ENCODE measurements at places on chromosomes 4 and X. TPM values are rescaled to one million over a fixed set of nuclear protein-coding genes. Genes with fewer than 3 reads are reported as not detected.
A peak's percentile ranks its signal among the peaks of the same experiment; 100 is the strongest.

DNA sequence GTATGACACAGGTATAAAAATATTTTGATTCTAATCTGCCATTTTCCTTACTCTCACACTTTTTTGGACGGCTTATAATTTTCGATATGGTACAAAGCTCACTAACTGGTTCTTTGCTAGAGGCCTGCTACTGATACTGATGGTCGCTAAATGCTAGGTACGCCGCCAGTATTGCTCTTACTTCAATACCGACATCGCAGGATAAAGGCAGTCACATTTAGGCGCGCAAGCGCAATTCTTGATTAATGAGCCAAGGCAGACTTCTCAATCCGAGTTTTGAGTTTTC, 557 bp upstream of the USP38 start:
- no peak for DNase-seq

The RPA4 gene
- total RNA-seq: 0.12 TPM

DNA sequence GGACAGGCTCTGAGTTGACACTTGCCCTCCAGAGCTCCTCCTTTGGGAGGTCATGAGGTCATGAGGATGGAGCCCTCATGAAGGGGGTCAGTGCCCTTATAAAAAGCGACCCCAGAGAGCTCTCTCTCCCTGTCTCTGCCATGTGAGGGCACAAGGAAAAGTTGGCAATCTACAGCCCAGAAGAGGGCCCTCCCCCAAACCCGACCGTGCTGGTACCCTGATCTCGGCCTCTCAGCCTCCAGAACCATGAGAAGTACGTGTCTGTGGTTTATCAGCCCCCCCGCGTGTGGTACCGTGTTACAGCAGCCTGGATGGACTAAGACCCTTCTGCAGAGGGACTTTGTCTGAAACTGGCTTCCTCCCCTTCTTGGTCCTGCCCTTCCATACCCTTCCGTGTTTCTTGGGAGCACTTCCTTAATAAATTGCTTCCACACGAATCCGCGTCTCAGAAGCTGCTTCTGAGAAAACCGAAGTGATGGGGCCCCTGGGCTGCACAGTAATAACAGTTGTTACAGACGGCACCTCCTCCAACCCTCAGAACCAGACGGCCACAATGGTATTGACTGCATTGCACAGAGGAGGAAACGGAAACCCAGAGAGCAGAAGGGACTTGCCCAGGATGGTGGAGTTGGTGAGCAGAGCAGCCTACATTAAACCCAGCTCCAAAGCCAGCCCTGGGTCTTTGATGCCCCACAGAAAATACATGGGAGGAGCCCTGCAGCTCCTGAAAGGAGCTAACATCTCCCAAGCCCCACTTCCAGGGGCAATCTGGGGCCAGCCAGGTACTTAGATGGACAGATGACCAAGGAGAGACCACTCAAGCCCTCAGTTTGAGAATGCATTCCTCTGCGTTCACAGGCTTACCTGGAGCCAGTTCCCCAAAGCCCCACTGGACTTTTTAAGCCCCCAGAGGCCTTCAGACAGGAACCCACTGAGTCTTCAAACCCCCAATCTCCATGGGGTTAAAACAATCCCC, 242.7 kb downstream of the BCOR start:
- DNase-seq: no peak

DNA sequence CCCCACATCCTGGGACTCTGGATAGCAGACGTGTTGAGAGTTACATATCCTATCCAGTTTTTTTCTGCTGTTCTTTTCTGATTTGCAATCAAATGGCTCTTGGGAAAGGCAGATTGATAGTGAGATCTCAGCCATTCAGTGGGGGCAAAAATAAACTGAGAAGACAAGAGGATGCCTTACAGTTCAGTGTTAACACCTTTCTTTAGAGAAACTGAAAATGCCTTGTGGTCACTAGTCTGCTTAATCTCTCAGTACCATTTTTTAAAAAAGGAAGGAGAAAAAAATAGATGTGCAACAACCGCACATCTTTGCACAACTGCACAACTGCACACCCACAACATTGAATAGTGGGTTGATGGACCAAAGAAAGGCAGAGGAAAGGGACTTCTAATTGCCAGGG, 109.3 kb downstream of the ARHGEF9 start:
- DNase-seq: no peak

The CLTRN gene
- not detected for total RNA-seq

The VSIG1 gene
- total RNA-seq: not detected

The TRO gene
- total RNA-seq: 105 TPM

The PABPC4L gene
- 4.3 TPM for total RNA-seq

DNA sequence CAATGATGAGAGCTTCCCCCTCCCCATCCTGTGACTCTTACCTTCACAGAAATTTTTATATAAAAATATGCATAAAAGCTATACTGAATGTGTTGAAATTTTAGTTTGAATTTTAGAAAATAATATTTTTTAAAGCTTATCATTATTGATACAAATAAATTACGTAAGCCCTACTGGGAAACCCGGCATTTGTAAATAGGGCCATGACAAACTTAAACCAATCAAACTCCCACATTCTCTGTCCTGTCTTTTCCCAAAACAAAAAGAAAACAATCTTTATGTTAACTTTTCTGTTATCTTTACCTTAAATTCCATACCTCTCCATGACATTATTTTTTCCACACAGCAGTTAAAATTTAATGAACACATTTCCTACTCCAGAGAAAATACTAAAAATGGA, 2.6 kb downstream of the CNOT6L start:
- no peak for DNase-seq

DNA sequence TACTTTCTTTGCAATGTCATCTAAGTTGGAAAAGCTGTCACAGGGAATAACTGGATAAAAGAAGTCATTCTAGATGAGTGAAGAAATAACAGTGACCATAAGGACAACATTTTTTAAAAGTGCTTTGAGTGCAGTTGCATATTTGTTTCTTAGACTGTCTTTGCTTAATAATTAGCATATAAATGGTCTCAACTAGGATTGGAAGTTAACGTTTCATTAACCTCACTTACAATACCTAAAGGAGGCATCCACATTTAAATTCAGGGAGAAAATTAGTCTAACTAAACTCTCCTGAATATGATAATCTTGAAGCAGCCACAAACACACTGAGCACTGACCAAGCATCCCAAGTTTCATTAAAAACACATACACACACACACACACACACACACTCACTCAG, 780.7 kb downstream of the PCDH18 start:
- no peak for DNase-seq

GRCh38 chr4:5827108-5828004, 65.5 kb downstream of the CRMP1 start:
- no peak for DNase-seq

The ARHGEF9 gene
- total RNA-seq: 51.1 TPM

GRCh38 chr4:55405073-55405472, 9.3 kb downstream of the TMEM165 start:
- DNase-seq: no peak

The STOX2 gene
- total RNA-seq: 1.6 TPM

The CENPVL2 gene
- not detected for total RNA-seq

DNA sequence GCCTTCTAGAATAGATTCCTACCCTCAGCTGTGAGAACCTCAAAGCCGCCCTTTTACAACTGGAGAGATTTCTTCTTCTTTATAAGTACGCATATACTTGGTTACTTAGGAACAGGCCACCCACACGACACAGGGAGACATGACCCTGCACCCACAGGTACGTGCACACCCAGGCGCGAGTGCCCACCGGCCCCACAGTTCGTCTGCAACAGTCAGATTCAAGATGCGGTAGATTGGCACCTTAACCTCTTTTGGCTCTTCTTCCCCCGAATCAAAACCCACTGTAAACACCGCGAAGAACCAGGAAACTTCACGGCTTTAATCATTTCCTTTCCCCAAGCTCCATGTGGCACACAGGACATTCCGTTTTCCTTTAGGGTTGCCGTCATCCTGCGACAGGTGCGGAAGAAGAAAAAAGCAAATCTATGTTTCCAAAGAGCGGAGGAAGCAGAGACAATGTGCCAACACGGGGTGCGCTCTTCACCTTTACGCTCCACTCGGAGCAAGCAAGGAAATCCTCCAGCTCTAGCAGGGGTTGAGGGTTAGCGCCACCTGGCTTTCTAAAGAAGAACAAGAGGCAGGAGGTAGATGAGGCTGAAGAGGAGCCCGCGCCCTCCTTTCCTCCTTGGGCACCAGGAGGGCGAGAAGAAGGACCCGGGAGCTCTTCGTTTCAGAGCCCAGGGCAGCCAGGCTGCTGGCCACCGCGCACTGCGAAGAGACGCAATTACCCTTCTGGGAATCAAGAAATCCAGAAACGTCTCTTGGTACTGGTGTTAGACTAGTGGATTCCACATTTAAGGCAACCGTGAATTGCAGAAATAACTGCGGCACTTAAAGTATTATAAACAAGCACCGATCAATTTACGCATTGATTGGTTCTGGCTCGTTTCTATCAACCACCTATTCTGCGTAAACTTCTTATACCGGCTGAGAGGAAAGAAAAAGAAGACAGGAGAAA, 35.7 kb downstream of the HAND2 start:
- DNase-seq: no peak

The PNPLA4 gene
- total RNA-seq: 14.3 TPM

GRCh38 chr4:118225511-118225910, 127.3 kb downstream of the PRSS12 start:
- DNase-seq: no peak

The PABPC1L2A gene
- not detected for total RNA-seq

The EVC2 gene
- total RNA-seq: 2.8 TPM

DNA sequence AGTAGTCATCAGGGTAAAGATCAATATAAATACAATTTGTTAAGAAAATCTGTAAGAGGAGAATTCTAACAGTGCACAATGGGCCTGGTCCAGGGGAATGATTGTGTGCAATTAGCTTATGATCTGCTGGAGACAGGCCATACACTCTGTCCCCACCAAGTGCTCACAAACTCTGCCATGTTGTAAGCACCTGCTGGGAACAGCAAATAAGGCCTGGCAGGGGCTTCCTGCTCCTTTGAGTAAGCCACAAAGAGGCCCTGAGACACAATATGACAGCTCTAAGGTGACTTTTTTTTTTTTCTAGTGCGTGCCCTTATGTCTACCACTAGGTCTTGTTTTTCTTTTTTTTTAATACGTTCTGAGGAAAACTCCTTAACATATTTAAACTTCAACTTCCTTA, 866.3 kb upstream of the PCDH7 start:
- DNase-seq: no peak

- peak; percentile 85 for DNase-seq
Observed at GRCh38 chr4:74364652-74365491, at the start of gene EREG. TSS of gene EREG (plus strand) at chr4:74365145. CDS start at chr4:74365309, 164 bp downstream.

The SYTL5 gene
- 0.26 TPM for total RNA-seq

- no peak for DNase-seq
Observed at GRCh38 chrX:17606231-17606630, 131.1 kb upstream of the SCML1 start.

The VAMP7 gene
- 35.7 TPM for total RNA-seq

The BTK gene
- not detected for total RNA-seq

GRCh38 chrX:83511208-83511607, 3.1 kb downstream of the POU3F4 start:
- no peak for DNase-seq

DNA sequence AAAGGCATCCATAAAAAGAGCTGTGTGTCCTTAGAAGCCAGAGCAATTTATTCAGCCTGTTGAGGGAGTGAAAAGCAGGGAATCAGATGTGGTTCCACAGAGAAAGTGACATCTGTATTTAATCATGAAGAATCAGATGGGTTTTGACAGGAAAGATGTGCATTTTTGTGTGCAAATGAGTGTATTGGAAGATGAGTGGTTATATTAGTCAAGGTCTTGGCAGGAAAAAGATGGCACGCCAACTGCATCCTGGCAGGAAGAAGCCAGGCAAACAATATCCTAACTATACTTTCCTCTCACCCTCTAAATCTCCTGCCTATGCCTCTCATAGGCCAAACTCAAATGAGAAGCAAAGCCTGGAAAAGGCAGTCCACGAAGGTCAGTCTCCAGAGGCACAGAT, 59.1 kb downstream of the SCFD2 start:
- no peak for DNase-seq

DNA sequence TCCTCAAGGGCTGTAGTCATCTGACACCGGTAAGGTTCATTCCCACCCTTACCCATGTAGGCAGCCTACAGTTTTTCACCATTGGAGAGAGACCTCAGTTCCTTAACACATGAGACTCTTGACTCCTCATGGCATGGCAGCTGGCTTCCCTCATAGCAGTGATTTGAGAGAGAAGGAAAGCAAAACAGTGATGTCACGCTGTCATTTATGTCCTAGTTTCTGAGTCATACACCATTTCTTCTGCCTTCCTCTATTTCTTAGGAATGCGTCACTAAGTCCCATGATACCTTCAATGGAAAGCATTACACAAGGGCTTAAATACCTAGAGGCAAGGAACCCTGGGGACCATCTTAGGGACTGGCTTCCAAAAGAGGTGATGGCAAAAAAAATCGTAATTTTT, 226.1 kb downstream of the SPCS3 start:
- DNase-seq: no peak
